ENCODE measurements at places on chromosomes 1 and 21.

DNA sequence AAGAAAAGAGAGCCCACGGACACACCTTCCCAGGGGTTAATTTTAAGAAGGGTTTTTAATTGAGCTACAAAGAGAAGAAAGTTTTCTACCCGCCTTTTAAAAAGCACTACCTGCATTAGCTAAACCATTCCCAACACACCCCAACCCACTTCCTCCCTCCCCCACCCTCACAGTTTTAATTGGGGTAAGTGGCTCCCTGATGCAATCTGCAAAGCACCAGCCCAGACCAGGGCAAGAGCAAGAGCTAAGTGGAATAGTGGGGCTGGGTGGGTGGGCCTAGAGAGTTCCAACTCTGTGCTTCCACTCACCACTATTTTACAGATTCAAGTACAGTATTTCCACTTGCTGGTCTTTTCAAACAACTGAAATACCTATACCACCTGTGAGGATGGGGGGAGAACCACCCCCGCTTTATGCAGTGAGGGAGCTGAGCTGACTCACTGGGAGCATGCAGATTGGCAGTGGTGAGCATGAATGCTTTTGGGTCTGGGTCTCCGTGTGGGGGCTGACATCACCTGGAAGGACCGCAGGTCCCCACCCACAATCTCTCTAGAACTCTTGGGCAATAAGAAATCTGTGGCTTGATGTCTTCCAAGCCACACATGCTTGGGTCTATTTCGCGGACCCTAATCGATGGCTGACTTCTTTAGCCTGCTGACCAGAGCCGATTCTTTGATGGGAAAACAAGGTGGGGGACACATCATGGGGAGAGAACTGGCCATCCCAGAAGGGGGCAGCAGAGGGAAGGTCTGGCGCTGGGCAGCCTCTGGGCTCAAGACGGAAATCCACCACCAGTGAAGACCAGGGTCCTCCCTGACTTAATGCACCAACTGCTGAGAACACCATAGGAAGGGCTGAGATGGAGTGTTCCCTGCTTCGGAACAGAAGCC, 95.5 kb downstream of the SSBP3 start:
- no peak for DNase-seq

DNA sequence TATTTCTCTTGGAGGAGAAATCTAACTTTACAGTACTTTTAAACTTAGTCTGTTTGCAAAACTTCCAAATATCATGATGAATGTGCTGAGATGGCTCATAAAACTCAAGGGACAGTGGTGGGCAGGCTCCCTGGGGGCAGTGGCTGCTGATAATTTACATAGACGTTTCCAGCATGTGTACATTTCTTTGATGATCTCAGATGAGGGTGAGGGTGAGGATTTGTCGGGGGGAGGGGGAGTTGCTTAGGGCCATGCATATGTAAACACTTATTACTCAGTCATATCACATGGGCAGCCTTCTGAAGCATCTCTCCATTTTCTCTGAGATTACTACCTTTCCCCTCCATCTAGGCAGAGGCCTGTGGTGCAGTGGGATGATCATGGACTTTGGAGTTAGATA, 152.9 kb upstream of the HMGB4 start:
- no peak for DNase-seq

DNA sequence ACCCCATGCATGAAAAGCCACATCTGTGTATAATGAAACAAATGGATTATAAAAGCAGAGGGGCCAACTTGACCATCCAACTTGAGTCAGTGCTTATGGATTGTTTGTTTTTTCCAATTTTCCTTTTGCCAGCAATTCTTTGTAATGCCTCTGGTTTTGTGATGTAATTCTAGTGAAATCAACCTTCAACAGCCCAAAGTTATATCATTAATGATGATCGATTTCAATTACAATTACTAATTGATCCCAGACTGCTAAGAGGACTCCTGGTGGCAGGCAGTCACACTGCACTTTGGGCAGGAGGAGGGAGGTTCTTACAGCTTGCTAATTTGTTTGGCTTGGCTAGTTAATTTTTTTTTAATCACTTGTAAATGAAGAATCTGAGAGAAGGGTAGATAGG, 552.3 kb downstream of the NUF2 start:
- no peak for DNase-seq

DNA sequence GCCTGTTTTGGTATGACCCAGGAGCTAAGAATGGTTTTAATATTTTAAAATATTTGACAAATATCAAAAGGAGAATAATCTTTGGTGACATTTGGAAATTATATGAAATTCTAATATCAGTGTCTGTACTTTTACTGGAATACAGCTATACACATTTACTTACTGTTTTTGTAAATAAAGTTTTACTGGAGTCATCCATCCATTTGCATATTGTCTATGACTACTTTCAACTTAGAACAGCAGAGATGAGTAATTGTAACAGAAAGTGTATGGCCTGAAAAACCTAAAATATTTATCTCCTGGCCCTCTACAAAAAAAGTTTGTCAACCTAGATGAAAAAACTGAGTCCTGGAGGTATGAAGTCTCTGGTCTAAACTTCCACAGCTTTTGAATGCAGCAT, 5.8 kb upstream of the MAP3K7CL start:
- DNase-seq = no peak

DNA sequence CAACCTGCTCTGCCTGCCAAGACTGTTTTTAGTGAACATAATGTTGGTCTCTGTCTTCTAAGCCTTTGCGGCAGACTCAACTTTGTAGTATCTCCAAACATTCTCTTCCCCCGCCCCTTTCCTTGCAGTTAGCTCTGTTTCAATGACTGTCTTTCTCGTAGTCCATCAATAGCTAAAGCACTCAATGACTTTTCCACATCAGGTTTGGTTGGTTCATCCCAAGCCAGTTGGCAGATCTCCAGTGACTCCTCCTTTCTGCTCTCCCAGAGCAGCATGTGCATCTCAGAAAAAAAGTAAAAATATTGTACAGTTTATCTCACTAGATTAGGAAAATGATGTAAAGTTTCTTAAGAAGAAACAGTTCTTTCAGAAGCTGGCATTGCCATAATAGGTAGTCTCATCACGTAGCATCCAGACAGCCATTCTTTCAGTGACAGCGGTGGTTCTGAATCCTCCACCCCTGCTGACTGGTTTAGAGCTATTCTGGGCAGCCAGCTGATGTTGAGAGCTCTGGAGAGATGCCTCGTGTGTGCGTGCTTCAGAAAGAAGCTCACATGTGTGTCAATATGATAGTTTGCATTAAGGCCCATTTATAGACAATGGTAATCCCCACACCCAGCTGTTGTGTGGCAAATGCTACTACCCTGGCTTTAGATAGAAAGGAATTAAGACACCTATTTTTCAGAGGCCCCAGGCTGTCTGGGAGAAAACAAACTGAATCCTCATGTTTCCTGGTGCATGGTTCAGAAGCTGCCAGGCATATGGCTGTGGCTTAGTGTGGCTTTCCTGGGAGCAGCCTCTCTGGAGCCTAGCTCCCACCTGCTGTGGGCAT, 53.2 kb downstream of the CNN3 start:
- DNase-seq = peak; percentile 68

- DNase-seq = no peak
Observed at GRCh38 chr1:47755101-47755990, 241.8 kb downstream of the TRABD2B start.

GRCh38 chr1:201877877-201878401, 10.8 kb upstream of the SHISA4 start:
- DNase-seq = no peak

DNA sequence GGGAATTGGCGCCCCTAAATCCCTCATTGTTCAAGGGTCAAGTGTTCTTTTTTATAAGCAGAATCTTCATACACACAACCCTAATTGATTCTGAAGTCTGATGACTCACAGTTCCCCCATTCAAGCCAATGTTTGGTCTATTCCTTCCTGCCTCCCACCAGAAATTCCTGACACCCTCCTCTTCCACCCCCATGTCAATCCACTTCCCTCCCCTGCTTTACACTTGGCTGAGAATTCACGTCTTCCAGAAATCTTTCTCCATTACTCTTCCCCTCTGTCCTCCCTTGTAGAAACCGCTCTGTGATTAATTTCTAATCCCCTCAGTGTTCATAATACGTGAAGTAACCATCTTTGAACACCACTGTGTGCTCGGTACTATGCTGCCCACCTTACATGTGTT, 76.2 kb upstream of the CD34 start:
- no peak for DNase-seq

DNA sequence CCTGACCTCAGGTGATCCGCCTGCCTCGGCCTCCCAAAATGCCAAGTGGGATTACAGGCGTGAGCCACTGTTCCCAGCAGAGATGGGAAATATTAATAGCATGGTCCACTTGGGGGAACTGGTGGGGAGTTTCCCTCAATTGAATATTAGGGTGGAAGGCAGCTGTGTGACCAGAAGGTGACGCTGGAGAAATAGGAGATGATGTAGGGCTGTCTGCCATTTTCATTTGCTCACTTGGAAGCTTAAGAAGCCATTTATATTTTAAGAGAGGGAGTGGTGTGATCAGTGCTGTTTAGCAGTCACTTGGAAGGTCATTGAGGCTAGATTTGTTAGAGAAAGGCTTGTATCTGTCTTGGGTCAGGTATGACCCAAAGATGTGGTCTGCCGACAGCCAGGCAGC, 19.9 kb downstream of the KDM4A start:
- DNase-seq = no peak

DNA sequence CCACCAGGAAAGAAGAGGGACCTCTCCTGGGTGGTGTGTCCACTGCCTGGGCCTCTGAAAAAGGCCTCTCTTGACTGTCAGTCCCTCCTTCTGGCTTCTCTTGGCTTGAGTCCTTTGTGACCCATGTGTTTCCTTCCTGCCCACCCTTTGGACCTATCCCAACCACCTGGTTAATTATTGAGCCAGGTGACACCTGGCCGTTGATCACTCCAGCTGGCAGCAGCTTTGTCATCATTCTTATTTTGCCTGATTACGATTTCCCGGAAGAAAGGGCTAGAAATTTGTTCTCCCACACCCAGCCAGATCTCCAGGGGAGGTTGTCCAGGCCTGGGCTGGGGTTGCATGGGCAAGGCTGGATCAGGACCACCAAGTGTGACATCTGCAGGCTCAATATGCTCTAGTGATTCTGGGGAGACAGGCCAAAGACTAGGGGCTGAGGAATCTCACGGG, 24.8 kb downstream of the CSF1 start:
- no peak for DNase-seq

GRCh38 chr1:205441318-205441633, 14.6 kb downstream of the BLACAT1 start:
- no peak for DNase-seq
